Left lung (tissue), 14 donors: ENCODE measurements at places on chromosomes 7 and 10.

DNA sequence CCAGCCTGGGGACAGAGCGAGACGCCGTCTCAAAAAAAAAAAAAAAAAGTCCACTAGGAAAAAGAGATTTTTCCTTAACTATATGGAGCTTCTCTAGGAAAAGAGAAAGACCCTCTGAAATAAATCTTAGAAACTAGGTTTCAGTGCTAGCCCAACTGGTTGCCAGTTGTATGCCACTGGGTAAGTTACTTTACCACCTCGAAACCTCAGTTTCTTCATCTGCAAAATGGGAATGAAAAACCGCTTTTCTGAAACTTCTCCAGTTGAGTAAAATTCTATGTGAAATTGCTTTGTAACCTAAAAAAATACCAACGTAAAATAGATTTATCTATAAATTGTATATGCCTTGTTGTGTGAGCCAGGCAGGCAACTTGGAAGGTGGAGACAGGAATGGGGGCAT, 16.5 kb upstream of the EIF5AL1 start:
- DNase-seq, result no peak

- no peak for DNase-seq
Measured at GRCh38 chr7:42575171-42575570, 336.7 kb downstream of the C7orf25 start.

GRCh38 chr7:50262446-50262845, 42.1 kb upstream of the IKZF1 start:
- no peak for DNase-seq

- no peak for DNase-seq
Measured at GRCh38 chr7:128242661-128243060, 1.6 kb downstream of the LEP start.

GRCh38 chr10:133059093-133059470, 28.6 kb upstream of the ADGRA1 start:
- DNase-seq, result no peak

DNA sequence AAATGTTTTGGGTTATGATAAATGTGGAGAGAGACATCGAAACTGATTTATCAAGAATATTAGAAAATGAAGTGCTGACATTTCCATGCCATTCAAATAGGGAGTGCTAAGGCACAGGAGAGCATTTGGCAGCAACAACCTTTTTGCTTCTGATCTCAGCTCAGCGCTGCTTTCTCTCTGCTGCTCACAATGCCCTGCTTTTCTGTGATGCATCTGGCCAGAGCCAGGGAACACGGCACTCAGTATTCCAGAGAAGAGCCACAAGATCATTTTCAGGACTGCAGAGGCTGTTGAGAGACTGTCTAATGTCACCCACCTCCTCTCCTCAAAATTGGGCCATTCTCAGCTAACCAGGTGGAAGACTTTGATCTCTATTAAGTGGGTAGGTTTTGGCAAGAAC, 28.1 kb downstream of the INSYN2A start:
- DNase-seq, result no peak

DNA sequence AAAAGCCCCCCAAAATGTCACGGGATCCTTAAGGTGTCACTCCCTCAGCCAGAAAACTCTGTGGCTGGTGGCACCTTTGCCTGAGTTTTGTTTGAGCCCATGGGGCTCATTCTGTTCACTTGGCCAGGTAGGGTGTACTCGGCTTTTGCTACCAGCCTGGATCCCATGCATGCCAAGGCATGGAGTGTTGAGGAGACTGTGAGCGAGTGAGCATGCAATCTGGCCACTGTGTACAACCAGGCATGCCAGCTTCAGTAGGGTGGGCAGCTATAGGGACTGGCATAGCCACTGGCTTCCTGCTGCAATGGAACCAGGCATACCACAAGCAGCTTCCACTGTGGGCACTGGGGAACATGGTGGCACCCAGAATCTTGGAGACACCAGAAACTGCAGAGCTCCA, 436.0 kb upstream of the GRM3 start:
- no peak for DNase-seq

DNA sequence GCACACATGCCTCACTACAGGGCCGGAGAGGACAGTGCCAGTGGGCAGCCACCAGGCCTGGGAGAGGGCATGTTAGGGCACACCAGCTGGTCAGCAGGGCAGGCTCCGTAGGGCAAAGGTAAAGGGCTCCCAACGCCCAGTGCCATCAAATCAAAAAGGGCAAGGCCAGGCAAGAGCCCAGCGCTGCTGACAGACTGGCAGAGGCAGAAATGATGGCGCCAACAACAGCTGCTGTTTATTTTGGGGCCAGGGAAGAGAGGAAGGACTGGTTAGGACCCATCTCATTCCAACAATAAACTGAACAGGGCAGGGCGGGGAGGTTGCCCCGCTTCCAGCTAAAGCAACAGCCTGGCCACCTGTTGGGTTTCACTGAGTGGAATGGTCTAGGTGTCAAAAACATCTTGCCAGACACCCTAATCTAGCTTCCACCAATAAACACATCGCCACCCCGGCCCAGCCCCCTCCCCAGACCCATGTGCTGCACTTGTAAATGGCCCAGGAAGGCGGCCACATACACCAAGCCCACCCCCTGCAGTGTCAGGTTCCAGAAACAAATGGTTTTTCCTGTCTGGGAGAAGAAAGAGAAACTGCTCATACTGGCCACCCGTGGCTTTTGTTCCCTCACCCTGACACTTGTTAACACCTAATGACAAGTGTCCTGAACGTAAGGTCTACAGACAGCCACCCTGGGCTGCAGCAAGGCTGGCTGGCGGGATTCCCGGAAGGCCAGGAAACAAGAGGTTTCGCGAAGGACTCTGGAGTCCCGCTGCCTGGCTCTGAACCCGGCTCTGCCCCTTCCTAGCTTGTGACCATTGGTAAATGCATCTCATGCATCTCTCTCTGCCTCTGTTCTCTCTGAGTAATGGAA, 15.3 kb downstream of the SH3PXD2A start:
- DNase-seq, result peak; percentile 85

GRCh38 chr10:80412486-80412885, 4.1 kb downstream of the PRXL2A start:
- DNase-seq, result no peak

GRCh38 chr7:45089341-45089891, 647 bp upstream of the NACAD start:
- peak; percentile 31 for DNase-seq

GRCh38 chr10:121007264-121007663, 156.1 kb downstream of the WDR11 start:
- no peak for DNase-seq

DNA sequence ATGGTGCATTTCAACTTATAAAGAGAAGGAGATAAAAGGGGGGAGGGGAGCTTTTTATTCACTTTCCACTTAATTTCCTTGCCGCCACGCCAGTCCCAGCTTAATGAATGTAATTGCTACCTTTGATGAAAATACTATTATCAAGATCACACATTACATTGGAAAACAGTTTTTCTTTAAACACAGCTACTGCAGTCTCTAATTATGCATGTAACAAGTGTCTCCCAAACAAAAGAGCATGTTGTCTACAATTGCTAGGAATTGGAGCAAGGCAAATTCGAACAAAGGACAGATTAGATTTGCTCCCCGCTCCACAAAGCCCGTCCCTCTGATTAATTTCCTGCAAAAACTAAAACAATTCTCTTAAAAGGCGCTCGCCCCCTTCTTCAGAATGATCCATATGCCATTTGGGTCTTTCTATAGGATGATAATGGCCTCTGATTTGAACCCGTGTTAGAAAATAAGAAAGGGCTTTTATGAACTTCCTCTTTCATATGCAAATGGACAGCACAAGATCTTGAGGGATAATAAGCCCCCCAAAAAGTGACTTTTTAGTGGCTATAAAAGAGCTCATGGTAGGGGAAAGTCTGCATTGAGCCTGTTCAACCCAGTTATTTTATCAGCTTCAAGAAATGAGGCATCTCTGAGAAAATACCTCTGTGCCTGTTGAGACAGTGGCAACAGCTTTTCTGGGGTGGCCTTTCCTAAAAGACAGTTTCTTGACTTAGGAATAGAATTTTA, 60.6 kb downstream of the ACADSB start:
- no peak for DNase-seq

- no peak for DNase-seq
Measured at GRCh38 chr10:105585753-105586152, 944.7 kb downstream of the SORCS3 start.

GRCh38 chr7:84085147-84085546, 109.4 kb downstream of the SEMA3A start:
- DNase-seq, result no peak

- no peak for DNase-seq
Measured at GRCh38 chr7:94251-94801, 98.0 kb upstream of the FAM20C start.

GRCh38 chr10:110505130-110505770, 7.5 kb downstream of the DUSP5 start:
- no peak for DNase-seq

- DNase-seq, result no peak
Measured at GRCh38 chr7:137694405-137694804, 152.4 kb downstream of the DGKI start.

DNA sequence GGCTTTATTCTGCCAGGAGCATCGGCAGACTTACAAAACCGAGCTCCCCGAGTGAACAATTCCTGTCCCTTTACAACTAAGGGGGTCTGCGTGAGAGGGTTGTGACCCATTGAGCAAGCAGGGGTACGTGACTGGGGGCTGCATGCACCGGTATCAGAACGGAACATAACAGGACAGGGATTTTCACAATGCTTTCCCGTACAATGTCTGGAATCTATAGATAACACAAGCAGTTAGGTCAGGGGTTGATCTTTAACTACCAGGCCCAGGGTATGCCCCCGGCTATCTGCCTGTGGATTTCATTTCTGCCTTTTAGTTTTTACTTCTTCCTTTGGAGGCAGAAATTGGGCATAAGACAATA, 38.1 kb upstream of the GSDME start:
- no peak for DNase-seq

DNA sequence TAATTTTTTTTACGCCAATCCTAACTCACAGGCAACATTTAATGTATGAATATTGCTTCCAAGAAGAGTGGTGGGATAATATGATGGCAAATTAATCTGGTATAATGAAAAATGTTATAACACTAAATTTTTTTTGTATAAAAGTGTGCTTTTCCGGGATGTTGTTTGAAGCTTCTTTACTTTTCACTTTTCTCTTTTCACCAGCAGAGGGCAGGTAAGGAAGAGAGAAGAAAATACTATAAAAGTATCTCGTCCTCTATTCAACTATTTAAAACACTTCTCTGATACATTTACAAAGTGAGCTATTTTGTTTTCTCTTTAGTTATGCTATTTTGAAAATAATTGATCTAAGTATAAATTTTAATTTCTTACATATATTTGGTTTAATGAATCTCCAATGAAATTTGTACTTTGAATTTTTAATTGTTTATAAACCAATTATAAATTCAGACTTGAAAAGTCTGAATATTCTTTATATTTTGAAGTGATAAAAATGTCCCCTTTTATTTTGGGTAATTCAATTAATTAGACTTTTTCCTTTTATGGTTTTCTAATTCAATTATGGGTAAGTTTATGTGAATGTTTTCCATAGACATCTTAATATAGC, 20.7 kb upstream of the CFTR start:
- no peak for DNase-seq

DNA sequence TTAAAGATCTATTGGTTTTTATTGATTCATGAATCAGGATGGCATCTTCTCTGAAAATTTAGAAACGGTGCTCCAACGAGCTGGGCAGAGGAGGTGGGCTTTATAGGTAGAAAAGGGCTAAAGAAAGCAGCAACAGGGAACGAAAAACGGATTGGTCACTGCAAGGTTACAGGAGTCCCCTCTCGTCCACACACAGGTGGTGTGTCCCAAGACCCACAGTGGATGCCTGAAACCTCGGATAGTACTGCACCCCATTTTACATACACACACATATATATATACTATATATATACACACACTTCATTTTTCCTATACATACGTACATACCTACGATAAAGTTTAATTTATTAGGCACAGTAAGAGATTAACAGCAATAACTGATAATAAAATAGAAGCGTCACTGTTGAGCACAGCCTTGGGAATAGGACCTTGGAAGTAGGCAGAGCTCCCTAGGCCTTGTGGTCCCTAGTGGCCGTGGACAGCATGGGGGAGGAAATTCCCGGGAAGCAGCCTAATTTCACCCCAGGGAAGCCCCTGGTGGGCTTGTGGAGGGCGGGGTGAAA, 737 bp upstream of the NUB1 start:
- DNase-seq, result no peak

GRCh38 chr10:17528306-17528862, 74.0 kb upstream of the ST8SIA6 start:
- no peak for DNase-seq

GRCh38 chr7:36138209-36138608, 14.8 kb upstream of the EEPD1 start:
- no peak for DNase-seq

DNA sequence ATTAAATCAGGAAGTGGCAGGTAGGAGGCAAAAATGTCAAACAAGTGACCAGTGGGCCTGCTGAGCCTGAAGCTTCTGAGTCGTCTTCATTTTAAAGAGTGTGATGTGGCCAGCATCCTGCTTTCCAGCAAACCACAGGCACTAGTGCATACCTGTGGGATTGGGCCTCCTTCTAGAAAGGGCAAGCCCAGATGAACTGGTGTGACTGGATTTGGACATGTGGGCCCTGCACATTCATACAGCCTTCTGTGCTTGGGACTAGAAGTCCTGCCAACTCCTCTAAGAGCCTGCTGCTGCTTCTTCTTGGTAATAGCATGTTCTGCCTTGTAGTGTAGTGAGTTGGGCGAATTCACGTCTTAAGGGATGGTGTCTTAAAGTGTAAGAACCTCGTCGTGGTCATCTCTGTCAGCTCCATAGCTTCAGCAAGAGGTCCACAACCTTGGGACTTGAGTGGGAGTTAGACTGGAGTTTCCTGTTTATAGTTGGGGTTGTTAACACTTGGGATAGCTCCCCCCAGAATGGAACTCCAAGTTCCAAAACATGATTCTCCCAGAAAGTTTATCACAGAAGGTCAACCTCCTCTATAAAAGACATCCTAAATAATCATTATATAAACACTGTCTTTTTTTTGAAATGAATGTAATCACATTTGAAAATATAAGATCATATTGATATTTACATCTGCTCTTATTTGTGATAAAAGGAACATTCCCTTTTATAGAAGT, 11.2 kb downstream of the BMPER start:
- no peak for DNase-seq

GRCh38 chr10:32149252-32149955, 93.2 kb upstream of the KIF5B start:
- DNase-seq, result peak; percentile 16

DNA sequence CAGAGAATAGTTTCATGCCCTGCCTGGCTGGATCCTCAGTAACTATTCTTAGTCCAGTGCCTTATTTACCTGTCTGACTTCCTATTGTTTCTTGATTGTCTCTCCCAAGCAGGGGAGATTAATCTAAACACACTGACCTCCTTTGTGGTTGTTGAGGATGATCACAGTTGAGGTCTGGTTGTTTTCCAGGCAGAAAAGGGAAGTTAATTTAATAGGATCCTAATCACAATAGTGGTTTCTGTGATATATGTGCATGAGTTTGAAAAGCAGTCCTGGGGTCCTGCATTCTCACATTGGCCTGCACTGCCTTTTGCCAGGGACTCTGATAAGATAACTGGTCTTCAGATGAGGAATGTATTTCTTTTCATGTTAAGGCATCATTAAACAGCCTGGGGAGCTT, 130.1 kb downstream of the SND1 start:
- DNase-seq, result no peak

GRCh38 chr7:153943861-153944260, 108.3 kb upstream of the DPP6 start:
- no peak for DNase-seq

- DNase-seq, result no peak
Measured at GRCh38 chr10:93435621-93436397, 46.3 kb downstream of the MYOF start.
